NCI-H1694 (cell line): ENCODE measurements at places on chromosomes 2 and 18.
A peak's percentile ranks its signal among the peaks of the same experiment; 100 is the strongest.

- DNase-seq = peak; percentile 43
Measured at GRCh38 chr2:179842498-179843153, 18.8 kb downstream of the ZNF385B start.

DNA sequence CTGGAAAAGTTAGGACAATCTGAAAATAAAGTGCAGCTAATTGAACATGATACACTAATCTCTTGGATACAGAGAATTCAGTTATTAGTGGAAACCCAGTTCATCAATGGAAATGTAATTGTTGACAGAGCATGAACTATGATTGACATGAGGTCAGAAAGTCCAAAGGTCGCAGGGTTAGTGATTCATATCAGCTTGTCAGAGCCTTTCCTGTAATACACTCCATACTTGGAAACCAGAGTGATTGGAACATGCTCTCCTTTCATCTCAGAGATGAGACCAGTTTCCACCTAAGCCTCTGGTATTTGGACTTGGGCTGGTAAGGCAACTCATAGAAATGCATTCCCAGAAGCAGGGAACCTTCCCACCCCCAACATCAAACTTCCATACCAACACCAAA is 8.5 kb upstream of the NCKAP5 start:
- DNase-seq = no peak

DNA sequence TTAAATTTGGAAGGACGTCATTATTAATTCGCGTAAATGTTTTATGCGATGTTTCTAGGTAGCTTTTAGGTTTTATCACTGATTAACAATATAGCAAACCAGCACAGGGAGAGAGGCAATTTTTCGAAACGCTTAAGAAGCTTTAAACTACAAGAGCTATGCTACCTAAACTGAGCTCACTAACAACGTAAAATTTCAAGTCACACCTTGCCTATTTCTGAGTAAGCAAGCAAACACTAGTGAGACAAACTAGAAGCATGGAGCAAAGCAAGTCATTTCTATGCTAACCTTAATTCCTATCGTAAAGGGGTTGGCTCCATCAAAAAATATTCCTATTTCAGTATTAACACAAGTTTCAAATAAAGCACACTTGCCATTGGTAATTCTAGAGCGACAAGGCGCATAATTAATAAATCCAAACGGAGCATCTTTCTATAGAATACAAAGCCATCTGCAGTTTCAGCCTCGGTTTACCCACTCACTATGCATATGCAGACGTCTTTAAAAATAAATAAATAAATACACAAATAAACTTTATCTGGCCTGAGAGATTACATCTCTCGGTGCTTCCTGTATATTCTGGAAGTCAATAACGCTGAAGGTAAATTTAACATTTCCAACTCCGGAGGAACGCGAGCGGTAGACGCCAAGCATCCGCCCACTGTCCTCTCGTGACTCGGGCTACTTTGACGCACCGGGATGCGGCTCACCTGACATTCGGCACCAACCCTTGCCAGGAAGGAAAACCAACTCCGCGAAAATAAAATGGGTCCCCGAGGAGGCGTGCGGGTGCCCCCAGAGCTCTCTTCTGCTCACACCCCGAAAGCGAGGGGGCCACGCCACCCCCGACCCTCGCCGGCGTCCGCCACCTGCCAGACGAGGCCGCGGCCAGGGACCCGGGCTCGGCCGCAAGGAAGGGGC is 947 bp downstream of the ITSN2 start:
- DNase-seq = no peak

- no peak for DNase-seq
Measured at GRCh38 chr2:206988884-206989283, 49.6 kb downstream of the CPO start.

GRCh38 chr2:186103276-186103675 is 364.7 kb downstream of the FSIP2 start:
- no peak for DNase-seq

GRCh38 chr2:128374001-128374710 is 55.5 kb upstream of the HS6ST1 start:
- no peak for DNase-seq

GRCh38 chr18:42514512-42514911 is 559.5 kb downstream of the PIK3C3 start:
- DNase-seq = no peak

DNA sequence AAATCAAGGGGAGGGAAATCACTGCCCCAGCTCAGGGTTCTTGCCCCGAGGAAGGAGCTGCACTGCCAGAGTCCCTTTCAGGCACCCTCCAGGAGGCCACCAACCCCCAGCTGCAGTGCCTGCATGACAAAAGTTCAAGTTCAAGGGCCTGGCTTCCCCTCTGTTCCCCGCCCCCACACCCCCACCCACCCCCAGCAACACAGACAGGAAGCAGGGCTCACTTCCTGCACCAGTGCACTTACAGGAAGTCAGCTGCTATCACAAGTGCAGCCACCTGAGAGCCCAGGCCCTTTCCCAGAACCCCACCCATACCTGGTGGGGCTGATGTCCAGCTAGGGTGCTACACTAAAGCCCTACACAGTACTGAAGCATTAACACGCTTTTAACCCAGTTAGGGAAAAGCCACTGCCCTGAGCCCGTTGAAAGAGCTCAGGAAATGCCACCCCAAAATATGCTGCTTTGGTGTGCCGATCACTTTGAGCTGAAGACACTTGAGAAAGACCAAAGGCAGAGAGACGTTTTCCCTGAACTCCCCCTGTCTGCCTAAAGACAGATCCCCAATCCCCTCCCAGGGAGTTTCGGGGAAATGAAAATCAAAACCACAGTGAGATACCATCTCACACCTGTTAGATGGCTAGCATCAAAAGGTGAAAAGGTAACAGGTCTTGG is 109.9 kb upstream of the CAB39 start:
- no peak for DNase-seq

DNA sequence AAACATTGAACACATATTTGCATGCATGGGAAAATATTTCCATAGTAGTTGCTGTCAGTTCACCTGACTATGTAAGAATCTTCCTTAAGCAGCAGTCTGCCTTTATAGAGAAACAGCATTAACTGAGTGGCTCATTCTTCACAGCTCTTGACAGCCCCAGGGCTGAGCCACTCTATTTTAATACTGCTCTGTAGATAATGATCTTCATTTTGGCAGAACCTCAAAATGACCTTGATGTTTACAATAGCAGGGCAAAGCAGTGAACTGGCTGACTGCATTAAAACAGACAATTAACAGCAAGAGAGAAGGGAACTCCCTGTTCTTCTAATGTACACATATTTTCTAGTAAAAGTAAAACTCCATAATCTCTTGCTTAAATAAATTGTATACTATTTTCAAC is 580.6 kb upstream of the SOX11 start:
- peak; percentile 39 for DNase-seq

GRCh38 chr2:151302879-151303278 is 13.4 kb upstream of the NMI start:
- no peak for DNase-seq

GRCh38 chr2:234858145-234858544 is 93.7 kb upstream of the SH3BP4 start:
- no peak for DNase-seq

DNA sequence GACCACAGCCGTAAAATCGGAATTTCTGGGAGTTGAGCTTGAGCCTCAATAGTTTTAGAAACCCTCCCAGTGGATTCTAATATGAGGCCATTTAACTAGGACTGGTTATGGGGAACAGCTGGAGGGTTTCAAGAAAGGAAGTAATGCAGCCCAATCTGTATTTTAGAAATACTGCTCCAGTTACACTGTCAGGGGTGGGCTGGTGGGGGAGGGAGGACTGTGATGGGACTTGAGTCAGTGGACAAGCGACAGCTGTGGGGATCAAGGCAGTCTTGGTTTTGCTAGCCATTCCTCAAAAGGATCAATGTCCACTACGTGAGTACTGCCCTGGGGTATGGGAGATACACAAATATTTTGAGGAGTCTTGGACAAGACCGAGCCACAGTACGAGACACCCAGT is 34.8 kb downstream of the ASB1 start:
- no peak for DNase-seq

GRCh38 chr2:174174741-174175140 is 73.6 kb downstream of the OLA1 start:
- DNase-seq = no peak

GRCh38 chr2:178723786-178724346 is 83.4 kb downstream of the TTN start:
- no peak for DNase-seq

DNA sequence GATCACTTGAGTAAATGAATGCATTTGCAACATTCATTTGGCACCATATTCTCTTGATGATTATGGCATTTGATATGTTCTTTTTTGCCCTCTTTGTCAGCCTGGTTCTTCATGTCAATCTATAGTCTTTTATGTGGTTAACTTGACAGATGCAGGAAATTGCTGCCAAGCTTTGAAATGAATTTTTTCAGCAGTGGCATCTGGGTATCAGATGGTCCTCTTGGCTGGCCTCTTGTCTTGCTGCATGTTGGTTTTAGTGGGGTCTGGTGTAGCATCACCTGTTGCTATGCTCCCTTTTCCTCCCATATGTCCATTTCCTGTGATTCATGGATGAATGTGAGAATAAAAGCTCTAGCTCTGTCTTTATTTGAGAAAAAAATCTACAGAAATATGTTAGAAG is 119.9 kb downstream of the DPP4 start:
- DNase-seq = peak; percentile 98

DNA sequence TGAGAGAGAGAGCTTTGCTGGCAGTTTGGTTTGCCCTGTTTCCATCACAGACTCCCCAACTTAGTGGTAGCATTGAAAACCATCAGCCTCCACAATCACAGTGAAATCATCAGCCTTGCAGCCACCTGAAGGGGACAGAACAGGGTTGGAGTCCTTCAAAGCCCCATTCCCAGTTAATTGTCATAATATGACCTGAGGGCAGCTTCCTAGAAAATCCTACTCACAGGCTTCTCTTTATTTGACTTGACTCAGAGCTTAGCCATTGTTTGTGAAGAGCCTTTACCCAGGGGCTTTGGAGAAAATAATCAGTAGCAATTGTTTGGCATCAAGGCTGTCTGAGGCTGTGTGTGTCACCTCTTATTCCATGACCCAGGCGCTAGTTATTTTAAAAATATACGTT is 308.7 kb downstream of the CBLN2 start:
- no peak for DNase-seq

GRCh38 chr2:226802573-226802972 is 3.0 kb upstream of the IRS1 start:
- peak; percentile 89 for DNase-seq

GRCh38 chr2:45541450-45541849 is 69.6 kb downstream of the SRBD1 start:
- no peak for DNase-seq

DNA sequence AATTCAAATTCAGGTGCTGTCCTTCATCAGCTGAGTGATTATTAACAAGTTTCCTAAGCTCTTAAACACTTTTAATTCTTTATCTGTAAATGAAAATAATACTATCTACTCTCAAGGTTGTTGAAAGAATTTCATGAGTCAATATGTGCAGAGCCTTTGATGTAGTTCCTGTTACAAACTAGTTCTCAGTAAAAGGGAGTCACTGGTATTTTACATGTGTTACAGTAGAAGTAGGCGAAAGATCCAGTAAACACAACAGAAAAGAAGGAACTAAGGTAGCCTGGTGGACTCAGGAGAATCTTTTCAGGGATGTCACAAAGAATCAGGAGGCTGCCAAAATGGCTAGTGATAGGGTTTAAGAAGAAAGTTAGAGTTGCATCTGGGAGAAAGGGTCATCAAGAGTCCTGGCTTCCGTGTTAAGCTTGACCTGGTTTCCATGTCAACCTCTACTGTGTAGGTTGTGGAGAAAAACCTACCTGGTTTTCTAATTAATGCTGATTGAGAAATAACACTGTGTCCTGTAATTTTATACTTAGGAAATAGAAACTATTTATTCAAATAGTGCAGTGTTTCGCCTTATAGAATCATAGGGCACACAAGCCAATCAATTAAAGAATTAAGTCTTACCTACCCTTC is 58.3 kb upstream of the TRIB2 start:
- DNase-seq = no peak

GRCh38 chr18:51074605-51075004 is 44.6 kb downstream of the SMAD4 start:
- no peak for DNase-seq

DNA sequence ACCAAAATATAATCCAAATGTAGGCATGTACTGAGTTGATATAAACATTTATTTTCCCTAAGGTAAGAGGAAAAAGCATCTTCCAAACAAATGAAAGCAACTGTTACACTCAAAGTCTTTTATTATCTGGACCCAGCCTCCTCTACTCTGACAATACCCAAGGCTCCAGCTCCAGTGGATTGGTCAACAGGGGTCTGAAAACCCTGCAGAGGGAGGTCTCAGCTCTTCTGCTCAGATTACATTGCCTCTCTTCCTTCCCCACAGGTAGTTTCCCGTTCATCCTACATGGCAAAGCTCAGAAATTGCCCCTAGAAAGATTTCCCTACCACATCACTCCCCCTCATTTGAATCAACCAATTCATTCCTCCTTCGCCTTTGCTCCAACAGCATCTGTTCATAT is 457.0 kb downstream of the METTL4 start:
- DNase-seq = no peak

DNA sequence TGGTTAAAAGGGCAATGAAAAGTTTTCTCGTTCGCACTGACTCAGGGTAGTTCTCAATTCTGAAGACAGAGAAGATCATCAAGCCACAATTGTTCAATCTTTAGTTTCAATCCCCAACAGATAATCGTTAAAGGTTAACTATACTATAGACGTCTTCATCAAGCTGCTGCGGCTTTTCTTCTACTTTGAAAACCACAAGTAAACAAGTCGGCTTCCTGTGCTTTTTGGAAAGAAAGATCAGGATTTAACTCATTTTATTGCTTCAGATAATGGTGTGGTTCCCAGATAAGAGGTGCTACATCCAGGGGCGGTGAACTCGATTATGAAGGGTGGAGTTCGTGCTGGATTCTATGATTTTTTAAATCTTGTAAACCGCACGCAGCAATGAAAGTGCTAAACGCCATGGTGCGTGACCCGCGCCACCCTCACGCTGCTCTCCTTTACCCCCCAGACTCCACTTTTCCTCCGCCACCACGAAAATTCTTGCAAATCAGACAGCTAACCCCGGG is 545 bp upstream of the CDCA7 start:
- DNase-seq = no peak

- DNase-seq = no peak
Measured at GRCh38 chr2:179344970-179345369, 80.3 kb upstream of the SESTD1 start.

DNA sequence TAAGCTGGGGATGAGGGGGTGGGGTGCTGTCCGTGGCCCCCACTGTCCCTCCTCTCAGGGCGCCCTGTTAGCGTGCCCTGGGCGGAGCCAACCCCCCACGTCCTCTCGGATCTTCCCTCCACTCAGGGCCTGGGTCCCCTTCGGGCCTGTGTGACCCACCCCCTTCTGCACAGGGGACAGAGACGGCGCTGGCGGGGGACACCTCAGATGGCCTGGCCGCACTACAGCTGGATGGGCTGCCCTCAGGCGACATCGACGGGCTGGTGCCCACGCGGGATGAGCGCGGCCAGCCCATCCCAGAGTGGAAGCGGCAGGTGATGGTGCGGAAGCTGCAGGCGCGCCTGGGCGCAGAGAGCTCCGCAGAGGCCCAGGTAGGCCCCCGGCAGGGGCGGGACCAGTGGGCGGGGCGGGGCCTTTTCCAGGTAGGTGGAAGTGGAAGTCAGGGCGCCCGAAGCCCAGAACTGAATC is 9.9 kb upstream of the KLHL30 start:
- DNase-seq = no peak

GRCh38 chr2:206727287-206727686 is 9.1 kb upstream of the DYTN start:
- no peak for DNase-seq

- DNase-seq = no peak
Measured at GRCh38 chr2:231667096-231667427, 41.3 kb upstream of the PTMA start.
